ENCODE measurements at places on chromosomes 1 and 21.

DNA sequence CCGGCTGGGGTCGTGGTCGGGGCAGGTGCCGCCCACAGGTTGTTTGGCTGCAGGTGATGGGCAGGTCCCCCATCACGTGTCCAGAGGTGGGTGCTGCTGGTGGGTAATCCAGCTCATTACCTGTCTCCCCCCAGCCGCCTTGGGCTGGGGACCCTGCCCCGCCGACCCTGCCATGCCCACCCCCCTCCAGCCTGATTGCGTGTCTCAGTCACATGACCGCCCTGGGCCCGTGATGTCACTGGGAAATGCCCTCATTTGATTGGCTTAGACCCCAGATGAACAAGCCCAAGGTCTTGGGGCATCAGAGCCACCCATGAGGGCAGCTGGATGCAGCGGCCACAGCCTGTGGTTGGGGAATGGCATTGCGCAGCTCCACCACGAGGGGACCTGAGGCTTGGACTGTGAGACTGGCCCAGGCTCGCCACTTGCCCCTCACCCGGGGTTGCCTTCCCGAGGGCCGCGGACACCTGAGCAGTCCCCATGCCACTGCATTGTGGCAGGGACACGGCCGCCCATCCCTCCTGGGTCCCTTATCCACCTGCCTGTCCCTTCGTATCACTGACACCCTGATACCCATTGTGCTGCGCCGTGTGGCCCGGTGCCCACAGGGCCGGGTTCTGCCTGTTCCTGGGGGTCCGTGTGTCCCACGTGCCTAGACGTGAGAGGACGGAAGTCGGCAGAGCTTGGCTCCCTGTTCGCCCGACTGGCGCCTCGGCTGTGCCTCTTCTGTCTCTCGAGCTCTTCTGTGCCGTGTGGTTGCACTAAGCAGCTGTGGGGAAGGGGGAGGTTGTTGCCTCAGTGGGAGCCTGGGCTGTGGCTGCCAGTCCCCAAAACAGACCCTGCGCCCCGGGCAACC lies 68.0 kb downstream of the FAAP20 start:
- DNase-seq = no peak

DNA sequence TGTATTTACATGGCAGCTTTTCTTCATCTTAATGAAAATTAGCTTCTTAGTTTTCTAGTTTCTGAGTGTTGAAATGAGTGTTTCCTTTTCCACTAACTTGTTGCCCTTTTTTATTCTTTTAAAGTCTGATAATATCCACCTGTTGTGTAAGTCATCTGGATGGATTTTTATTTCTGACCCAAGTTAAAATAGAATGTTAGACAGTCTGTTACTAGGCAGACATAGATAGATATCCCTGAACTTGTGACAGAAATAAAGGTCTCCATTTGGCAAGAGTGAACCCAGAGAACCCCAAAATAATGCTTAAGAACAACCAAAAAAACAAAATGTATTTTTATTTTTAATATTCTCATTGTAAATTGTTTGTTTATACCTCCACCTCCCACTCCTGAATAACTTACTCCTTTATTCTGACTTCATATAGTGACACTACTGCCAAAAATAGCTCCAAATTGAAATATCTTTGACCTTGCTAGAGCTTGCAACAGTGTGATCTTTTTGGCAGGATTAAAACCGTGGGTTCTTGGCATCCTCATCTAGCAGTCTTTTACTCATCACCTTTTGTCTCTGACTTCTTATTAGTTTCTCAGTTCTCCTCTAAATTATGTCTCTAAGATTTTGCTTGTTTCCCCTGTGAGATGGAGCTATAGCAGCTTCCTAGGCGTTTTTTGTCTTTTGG lies 26.9 kb upstream of the SH3D21 start:
- DNase-seq = no peak

GRCh38 chr21:45372732-45373355 lies 32.1 kb upstream of the COL18A1 start:
- DNase-seq = no peak

- no peak for DNase-seq
Measured at GRCh38 chr1:100449477-100449876, 88.5 kb upstream of the GPR88 start.

GRCh38 chr21:43703035-43703880 lies 15.7 kb upstream of the PDXK start:
- DNase-seq = no peak

DNA sequence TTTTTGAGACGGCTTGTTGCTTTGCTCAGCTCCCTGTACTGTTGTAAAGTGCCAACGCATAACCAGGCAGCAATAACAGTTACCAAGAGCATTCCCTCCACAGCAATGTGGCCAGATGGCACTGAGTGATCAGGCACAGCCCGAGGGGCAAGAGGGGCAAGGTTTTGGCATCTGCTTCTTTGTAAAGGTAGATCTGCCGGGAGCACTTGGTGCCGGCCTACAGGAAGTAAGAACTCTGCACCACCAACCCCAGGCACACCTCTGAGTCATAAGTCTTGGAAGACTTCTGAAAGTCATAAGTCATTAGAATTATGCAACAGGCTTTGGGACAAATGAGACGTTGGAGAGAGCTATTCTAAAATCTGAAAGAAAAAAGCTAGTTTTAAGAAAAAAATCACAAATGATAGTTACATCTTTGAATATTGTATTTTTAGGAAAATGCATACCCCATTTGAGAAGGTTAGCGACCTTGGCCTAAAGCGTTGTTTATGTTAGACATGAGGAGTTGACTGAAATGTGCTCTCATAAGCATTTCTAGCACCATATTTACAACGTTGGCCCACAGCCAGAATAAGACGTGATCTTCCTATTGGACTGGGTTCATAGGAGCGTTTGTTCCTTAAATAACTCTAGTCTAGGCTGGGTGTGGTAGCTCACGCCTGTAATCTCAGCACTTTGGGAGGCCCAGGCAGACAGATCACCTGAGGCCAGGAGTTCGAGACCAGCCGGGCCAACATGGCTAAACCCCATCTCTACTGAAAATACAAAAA lies 37.7 kb upstream of the MAP10 start:
- DNase-seq = no peak

DNA sequence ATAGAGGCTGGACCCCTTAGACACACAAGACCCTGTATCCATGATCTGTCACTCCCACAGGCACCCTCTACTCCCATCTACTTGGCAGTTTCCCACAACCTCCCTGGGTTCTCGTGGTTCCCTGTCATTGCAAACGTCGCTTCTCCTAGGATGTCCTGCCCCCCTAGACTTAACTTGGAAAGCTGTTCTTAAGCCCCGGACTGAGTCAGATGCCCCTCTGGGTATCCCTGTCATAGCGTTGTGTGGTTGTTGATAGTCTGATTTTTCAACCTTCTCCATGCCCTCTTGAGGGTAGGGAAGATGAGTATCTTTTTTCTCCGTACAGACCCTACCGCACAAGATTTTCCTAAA lies 11.8 kb downstream of the RCC1 start:
- no peak for DNase-seq

DNA sequence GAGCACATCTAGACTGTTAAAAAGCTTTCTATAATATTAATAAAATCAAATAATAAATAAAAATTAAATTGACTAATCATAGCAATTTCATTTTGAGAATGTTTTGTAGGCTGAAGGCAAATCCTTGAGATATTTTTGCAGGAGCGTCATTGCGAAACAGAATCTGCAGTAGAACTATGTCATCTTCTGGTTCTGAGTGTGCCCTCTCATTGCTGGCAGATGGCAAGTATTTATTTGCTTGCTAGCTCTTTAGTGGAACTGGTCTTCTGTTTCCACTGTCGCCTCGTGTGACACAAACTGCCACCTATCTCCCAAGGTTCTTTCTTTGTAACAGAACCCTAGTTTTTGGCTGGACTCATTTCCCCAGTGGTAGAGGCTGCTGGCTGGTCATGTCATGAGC lies 19.0 kb upstream of the IRF2BP2 start:
- no peak for DNase-seq

GRCh38 chr1:47529520-47530098 lies 91.8 kb downstream of the FOXD2 start:
- no peak for DNase-seq

GRCh38 chr1:10338047-10338446 lies 60.8 kb upstream of the PGD start:
- no peak for DNase-seq

GRCh38 chr21:14382486-14382834 lies 486 bp downstream of the HSPA13 start:
- DNase-seq = no peak

GRCh38 chr1:19476450-19477190 lies 8.7 kb downstream of the CAPZB start:
- no peak for DNase-seq

DNA sequence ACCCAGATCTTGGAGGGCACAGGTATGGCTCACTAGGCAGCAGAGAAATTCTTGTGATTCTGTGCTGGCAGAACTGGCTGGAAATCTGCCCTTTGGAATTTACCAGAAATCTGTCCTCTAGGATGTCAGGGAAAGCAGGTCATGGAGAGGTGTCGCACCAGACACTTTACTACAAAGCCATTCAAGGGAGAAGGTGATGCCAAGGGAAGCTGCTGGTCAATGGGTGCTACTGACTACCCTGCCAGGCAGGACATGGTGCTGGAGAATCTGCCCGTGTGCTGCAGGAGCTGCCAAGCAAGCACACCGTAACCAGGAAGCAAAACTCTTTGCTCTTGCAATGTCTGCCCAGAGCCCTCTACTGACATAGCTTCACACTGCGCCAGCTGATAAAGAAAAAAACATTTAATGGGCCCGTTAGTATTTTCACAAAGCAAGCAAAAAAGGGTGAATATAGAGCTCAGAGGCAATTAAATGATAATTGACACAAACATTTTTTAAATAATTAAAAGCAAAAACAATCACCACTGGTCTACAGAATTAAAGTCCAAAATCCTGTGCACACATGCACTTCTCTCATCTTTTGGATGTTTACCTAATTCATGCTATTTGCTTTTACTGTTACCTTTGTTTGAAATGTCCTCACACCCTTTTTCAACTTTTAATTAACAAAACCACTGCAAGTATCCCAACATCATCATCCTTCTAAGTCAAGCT lies 7.2 kb upstream of the FBXO28 start:
- no peak for DNase-seq

DNA sequence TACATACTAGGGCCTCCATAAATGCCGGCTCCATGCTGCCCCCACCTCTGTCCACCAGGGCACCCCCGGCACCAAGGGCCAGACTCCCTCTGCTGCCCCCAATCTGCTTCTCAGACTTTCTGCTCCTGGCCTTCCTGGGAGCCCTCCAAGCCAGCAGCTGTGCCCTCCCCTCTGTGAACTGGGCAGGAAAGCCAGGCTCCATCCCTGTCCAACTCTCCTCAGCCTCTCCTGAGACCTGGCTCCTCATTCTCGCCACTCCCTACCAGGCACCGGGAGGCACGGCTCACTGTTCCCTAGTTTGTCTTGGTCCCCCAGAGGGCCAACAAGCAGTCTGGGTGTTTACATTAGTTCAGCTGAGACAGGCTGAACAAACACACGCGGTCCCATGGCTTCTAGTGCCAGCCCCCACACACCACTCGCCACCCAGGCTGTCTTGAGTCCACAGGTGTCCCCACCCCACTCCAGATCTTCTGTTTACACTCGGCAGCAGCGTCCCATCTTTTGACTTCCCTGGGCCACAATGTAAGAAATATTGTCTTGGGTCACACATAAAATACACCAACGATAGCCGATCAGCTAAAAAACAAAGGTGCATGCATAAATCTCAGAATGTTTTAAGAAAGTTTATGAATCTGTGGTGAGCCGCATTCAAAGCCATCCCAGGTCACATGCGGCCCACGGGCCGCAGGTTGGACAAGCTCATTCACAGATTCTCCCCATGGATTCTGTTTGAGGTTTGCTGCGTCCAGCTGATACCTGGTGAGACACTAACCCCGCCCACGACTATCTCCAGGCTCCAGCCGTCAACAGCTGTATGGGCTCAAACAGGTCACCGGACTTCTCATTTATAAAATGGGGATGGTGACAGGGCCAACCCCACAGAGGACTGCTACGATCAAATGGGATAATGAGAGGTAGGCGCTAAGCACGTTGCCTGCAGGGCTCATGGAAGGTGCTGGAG lies 29.5 kb upstream of the ECE1 start:
- no peak for DNase-seq

DNA sequence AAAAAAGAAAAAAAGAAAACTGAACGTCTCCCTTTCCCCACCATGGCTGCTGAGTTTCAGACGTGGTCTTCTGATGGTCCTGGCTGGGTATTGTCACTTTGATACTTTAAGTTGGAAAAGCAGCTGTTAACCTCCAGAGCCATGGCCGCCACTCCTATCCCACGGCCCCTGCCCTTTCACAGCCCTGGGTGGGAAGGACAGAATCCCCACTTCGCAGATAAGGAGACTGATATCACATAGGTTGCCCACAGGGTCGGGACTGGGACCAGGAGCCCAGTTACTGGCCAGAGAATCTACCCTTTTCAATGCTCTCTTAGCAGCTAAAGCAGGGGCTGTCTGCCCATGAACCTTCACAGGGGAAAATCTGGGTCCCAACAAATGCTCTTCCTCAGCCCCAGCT lies 16.8 kb downstream of the BMP8A start:
- DNase-seq = no peak

GRCh38 chr1:177897998-177898654 lies 71.7 kb downstream of the SEC16B start:
- DNase-seq = no peak

All from stimulated activated CD8-positive, alpha-beta memory T cell treated with anti-CD3 and anti-CD28 coated beads, Interleukin-7, amount 100 ng/mL, for 1 hour (primary cell).